ENCODE measurements at places on chromosomes 13 and 19.
A peak's percentile ranks its signal among the peaks of the same experiment; 100 is the strongest.

DNA sequence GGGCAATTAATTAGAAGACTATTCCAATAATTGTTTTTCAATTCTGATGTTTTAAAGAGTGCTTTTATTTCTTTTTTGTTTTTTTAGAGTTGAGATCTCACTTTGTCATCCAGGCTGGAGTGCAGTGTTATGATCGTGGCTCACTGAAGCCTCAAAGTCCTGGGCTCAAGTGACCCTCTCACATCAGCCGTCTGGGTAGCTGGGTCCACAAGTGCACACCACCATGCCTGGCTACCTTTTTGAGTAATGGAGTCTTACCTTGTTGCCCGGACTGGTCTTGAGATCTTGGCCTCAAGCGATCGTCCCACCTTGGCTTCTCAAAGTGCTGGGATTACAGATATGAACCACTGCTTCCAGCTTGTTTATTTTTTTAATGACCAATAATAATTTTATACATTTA is 207.8 kb downstream of the NDFIP2 start:
- no peak for DNase-seq

DNA sequence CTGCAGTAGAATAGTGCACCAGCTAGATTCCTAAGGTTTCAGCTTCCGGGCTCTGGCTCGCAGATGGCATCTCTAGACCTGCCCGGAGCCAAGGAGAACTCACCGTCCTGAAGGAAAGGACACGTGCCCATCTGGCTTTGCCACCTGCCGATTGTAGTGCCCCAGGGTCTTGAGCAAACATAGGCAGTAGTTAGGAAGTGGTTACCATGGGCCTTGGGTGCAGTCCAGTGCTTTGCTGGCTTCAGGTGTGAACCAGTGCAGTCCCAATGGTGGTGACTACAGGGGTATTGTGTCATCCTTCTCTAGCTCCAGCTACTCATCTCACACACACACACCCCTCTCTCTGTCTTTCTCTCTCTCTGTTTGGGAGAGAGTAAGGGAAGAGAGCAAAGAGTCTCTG is 61.4 kb upstream of the TEX29 start:
- DNase-seq = no peak

DNA sequence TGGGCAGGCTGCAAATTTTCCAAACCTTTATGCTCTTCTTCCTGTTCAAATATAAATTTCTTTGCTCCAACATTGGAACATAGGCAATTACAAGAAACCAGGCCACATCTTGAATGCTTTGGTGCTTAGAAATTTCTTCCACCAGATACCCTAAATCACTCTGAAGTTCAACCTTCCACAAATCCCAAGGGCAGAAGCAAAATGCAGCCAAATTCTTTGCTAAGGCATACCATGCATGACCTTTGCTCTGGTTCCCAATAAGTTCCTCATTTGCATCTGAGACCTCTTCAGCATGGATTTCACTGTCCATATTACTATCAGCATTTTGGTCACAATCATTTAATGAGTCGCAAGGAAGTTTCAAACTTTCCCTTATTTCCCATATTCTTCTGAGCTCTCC is 130.9 kb downstream of the DIAPH3 start:
- peak; percentile 27 for DNase-seq

DNA sequence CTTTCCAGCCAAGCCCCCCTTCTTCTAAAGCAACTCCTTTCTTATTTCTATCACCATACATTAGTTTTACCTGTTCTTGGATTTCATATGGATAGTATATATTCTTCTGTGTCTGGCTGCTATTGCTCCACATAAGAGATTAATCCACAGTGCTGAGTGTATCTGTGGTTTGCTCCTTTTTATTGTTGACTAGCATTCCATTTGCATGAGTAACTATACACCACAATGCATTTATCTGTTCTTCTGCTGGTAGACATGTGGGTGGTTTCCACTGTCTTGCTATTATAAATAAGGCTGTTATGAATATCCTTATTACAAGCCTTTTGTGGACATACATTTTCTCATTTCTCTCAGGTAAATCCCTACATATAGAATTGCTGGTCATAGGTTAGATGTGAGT is 138.2 kb downstream of the SLC7A1 start:
- DNase-seq = peak; percentile 91

GRCh38 chr19:15161028-15161984 is 39.5 kb downstream of the NOTCH3 start:
- no peak for DNase-seq

DNA sequence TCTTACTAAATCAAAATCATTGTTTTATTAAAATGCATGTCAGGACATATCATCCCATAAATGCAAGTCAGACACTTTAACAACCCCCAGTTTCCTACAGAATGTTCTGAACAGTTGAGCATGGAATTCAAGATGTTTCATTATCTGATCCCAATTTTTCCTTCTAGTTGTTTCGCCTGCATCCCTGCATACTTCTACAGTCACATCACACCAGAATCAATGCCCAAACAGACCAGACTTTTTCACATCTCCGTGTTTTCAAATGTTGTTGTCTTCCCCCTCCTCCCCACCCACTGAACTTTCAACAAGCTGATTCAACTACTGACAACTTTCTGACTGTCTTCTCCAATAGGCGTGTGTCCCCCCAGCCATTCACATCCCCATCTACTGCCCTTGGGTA is 48.6 kb downstream of the LHFPL6 start:
- DNase-seq = no peak

- DNase-seq = no peak
Measured at GRCh38 chr13:41465898-41466320, 8.6 kb downstream of the RGCC start.

GRCh38 chr19:49895566-49896297 is 955 bp downstream of the IL4I1 start:
- DNase-seq = no peak

- no peak for DNase-seq
Measured at GRCh38 chr19:6854758-6855157, 32.6 kb upstream of the ADGRE1 start.

- no peak for DNase-seq
Measured at GRCh38 chr19:31553846-31554215, 204.6 kb upstream of the TSHZ3 start.

- DNase-seq = no peak
Measured at GRCh38 chr19:41700381-41701195, 7.8 kb upstream of the CEACAM5 start.

DNA sequence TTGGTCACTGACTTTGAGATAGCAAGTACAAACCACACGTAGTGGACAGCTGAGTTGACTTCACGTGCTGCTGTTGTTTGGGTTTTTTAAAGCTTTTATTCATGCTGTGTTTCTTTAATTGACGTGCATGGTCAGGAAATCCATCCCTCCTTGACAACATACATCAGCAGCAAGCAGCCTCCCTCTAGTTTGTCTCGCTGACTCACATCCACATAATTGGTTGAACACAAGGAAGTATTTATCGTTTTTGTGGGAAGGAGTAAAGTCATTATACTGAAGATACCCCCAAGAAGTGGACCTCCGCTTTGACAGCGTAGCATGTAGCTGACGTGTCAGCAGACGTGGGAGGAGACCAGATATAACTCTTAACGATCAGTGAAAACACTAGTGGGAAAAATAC is 355.8 kb downstream of the MYO16 start:
- no peak for DNase-seq

- no peak for DNase-seq
Measured at GRCh38 chr19:14061081-14061749, 661 bp downstream of the PALM3 start.

DNA sequence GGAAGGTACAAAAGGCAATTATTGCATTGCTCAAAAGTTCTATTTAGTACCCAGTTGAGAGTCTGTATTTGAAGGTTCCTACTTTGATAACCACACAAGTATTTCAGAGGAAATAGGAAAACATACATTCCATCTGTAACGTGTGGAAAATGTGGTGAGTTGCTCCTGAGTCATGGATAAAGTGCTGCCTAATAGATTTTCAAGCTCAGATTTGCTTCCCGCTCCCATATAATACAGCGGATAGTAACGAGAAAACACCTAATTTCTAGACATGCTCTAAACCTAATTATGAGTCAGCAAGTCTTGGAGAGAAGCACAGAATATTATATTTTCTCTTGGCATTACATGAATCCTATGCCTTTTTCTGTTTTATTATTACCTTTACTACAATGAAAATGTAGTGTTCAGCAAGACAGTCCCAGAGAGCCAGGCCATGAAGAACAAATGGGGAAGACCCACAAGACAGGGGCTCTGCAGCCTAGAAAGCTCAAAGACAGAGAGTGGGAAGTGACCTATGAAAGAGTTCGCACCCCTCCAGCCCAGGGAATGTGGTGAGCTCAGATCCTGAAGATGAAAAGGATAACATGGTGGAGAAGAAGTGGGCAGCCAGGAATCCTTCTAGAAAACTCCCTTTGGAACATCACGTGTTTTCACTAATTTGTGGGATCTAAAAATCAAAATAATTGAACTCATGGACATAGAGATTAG is 116.1 kb downstream of the STARD13 start:
- DNase-seq = peak; percentile 92

DNA sequence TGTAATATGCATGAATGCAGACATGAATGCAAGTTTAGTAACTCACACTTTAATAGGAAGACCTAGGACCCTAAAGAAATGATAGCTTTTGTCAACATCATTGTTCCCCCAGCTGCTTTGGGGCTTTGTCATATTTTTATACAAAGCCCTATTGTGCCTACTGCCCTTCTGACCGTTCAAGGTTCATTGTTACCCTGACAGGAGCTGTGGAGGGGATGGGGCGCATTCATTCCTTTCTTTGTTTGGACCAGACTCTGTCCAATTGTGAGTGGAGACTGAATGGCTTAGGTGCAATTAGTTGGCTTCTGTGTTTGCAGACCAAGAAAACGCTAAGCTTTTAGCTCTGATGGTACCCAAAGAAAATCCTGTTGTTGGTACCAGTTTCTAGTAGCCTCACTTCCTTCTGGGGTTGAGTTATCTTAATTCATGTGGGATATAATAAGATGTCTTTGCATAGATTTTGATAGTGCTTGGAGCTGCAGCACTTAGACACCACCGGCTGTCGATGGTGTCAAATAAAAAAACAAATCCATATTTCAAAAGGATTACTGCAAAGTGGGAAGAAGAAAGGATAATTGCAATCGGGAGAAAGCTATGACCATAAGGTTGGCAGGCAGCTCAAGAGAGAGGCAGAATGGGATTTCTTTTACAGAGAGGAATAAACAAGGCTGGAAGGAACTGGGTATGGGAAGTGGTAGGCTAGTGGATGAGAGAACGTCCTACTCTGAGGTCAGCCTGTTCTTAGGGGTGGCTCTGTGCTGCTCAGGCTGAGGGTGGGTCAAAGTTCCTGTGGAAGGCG is 133.9 kb upstream of the TMTC4 start:
- no peak for DNase-seq

DNA sequence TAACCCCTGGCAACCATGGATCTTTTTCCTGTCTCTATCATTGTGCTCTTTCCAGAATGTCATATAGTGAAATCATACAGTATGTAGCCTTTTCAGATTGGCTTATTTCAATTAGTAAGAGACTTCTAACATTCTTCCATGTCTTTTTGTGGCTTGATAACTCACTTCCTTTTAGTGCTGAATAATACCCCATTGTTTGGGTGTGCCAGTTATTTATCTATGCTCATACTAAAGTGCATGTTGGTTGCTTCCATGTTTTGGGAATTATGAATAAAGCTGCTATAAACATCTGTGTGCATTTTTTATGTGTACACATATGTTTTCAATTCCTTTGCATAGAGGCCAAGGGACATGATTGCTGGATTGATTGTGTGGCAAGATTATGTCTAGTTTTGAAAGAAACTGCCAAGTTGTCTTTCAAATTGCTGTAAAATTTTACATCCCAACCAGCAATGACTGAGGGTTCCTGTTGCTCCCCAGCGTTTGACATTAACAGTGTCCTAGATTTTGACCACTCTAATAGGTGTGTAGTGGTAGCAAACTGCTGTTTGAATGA is 358.9 kb downstream of the ITGBL1 start:
- DNase-seq = no peak

DNA sequence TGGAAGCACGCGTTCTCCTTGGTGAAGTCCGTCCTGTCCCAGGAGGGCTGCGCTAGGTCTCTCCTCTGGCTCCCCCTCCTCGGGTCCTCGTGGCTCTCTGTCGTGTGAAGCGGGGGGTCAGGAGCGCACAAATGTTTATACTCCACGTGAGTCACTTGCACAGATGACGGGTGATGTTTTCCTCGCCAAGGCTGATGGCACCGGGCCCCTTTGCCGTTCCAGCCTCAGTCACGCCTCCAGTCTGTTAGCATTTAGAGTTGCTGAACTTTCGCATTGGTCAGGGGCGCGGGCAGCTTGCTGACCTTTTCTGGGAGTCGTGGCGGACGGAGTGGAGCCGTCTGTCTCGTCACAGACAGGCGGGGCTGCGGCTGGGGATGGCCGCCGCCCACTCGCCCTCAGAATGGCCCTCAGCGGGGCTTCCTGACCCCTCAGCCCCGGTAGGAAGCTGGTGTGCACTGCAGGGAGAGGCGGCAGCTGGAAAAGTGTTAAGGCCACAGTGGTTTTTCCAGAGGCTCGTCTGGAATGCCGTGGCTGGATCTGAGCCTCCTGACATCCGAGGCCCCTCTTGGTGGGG is 13.7 kb downstream of the KLHL26 start:
- peak; percentile 30 for DNase-seq

- DNase-seq = peak; percentile 21
Measured at GRCh38 chr19:39126312-39127187, 964 bp downstream of the PAK4 start.

DNA sequence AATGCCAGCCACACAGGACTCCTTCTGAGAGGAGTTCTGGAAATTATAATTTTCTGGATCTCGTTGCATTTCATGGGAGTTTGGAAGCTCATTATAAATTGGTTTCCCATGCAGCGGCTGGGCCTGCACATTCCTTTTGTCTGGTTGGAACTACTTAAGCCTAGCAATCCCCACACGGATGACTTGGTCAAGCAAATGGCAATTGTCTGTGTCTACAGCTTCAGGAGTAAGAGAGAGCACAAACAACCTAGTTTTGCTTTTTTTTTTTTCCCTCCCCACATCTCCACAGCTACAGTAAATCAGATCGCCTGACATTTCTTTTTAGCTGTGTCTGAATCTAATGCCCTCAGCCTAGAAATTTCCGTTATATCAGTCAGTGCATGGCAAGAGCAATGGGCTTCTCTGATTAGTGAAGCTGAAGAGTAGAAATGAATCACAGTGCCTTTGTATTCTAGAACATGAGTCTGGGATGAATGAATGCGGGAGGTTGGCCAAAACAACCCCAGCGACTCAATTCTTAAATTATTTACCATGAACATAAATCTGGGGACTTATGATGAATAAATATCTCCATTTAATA is 15.1 kb downstream of the PCDH8 start:
- DNase-seq = no peak

GRCh38 chr13:43041369-43041921 is 18.1 kb downstream of the DNAJC15 start:
- no peak for DNase-seq

- peak; percentile 8 for DNase-seq
Measured at GRCh38 chr19:49727217-49728030, 35.7 kb downstream of the TSKS start.

GRCh38 chr13:33927315-33927714 is 109.4 kb downstream of the RFC3 start:
- peak; percentile 63 for DNase-seq

- DNase-seq = no peak
Measured at GRCh38 chr19:22421797-22422196, 349 bp downstream of the ZNF98 start.

All from fibroblast of skin of right quadriceps (primary cell).